Activated CD4-positive, alpha-beta T cell treated with anti-CD3 and anti-CD28 coated beads for 1 hour (primary cell): ENCODE measurements at places on chromosomes 2 and 18.

- DNase-seq = no peak
These were observed 101.2 kb upstream of the MAP4K4 start for GRCh38 chr2:101596333-101596732.

DNA sequence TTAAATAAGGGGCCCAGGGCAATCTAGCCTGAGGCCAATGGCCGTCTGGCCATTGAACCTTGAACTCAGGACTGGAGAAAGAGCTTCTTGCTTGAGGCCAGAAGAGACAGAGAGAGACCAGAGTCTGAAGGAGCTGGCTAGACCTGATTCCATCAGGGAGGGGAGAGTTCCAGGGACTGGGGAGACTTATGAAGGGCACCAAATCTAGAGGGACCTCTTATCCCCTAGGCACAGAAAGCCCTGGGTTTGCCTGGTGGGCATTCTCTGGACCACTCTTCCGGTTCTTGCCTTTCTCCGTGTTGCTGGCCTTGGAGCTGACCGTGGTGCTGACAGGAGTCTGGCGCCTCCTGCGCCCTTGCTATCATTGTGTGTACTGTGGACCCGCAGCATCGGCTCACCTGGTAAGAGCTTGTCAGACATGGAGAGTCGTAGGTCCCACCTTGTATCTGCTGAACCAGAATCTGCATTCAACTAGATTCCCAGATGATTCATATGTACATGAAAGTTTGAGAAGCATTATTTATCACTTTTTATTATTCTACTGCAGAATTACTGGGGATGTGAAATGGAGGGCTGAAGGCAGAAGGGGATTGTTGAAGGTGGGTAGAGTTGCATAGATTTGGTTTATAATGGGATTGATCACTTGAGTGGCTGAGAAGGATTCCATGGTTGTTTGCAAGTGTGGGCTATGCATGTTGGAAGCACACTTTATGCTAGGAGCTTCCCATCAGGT lies 4.3 kb upstream of the TRPM8 start:
- no peak for DNase-seq

GRCh38 chr2:130375291-130376266 lies 19.7 kb downstream of the PTPN18 start:
- DNase-seq = no peak

DNA sequence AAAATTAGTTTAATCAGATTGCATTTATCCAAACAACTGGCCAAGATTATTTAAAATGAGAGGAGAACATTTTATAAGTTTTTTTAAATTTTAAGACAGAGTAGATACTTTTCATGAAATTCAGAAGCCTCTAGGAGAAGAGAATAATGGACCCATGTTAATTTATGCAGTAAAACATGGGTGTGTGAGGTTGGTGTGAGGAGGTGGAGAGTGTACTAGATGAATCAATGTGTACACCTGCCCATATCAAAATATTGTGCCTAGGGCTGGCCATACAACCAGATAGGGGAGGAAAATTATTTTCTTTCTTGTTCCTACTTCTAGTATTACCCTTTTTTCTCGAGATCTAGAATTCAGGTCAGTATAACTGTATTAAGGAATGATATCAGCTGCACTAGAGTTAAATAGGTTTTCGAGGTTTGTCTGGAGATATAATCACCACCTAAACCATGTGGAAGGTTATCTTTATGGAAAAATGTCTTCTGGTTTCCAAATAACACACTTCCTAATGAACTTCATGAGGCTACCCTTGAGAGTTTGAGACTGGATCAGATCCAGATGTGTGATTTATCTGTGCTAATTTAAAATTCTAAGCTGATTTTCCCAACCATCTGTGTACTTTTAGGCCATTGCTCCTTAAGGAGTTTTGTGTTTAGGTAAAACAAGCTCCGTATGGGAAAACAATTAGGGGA lies 37.6 kb downstream of the TMEM178A start:
- DNase-seq = no peak

DNA sequence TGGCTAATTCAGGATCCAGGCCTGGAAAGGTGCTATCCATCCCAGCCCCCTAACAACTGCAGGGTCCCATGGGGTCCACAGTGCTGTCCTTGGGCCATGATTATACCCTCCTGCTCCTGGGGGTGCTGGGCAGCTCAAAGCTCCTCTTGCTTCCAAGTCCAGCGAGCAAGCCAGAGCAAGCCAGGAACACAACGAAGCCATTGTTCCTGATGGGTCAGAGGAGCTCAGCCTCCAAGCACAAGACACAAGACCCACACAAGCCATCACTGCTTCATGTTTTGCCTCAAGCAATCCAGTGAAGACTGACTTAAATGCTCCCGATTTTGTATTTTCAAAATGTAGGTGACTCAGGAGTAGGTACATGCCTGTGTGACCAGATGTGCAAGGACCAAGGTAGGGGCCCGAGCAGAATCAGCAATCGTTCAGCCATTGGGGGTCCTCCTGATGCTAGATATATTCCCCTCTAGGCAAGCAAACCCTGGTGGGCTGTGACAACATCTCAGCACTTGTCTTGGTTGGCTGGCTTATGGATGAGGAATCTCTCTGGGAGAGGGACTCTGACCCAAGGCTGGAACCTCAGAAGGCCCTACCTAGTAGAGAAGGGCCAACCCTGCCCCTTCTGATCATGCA lies 90.8 kb downstream of the EPAS1 start:
- no peak for DNase-seq

- DNase-seq = no peak
These were observed 28.5 kb downstream of the GALNT14 start for GRCh38 chr2:31109633-31110192.

GRCh38 chr2:1801541-1801940 lies 57.2 kb upstream of the PXDN start:
- no peak for DNase-seq

DNA sequence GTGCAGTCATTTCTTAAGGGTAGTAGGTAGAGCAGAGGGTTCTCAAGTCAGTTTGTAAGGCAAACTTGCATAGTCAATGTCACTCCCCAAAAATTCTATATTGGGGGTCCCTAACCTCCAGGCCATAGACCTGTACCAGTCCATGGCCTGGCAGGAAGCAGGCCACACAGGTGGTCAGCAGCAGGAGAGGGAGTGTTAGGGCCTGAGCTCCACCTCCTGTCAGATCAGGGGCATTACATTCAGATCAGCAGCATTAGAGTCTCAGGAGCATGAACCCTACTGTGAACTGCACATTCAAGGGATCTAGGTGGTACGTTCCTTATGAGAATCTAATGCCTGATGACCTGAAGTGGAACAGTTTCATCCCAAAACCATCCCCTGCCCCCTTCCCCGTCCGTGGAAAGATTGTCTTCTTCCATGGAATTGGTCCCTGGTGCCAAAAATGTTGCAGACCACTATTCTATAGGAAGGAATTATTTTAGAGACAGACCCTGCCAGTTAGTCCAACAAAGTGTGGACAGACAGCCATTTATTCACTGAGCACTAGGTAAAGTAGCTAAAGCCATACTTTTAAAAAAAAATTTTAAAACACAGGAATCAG lies 6.7 kb downstream of the COA5 start:
- DNase-seq = no peak

DNA sequence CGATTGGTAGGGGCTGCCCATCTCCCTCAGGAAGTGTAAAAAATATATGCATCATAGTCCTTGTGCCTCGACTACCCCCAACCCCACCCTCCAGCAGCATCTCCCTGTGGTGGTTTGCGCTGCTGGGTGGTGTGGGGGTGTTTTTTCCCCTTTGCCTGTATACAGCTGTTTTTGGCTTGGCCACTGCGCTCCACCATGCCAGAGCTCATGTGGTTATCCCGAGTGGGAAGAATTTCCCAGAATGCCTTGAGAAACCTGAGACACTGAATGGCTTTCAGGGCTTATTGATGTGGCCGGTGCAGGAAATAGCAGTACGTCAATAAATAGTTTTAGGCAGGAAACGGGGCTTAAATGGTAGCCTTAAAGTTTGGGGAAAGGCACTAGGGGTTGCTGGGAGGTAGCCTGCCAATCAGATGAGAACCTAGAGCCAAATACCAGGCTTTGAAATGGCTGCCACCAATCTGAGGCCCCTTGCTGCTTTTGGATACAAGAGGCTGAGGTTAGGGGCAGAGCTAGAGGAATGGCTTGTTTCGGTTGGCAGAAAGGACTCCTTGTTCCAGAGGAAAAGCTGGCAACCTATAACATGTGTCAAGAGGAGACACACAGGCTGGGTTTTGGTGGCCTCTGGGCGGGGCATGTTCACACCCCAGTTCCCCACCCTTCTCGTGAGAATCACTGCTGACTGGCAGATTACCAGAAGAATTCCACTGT lies 144.1 kb downstream of the SMAD7 start:
- peak; percentile 7 for DNase-seq

GRCh38 chr2:5172923-5173322 lies 519.3 kb upstream of the SOX11 start:
- DNase-seq = no peak

GRCh38 chr2:4427083-4427482 lies 723.7 kb downstream of the DCDC2C start:
- no peak for DNase-seq

GRCh38 chr18:49842656-49843055 lies 29.3 kb upstream of the ACAA2 start:
- no peak for DNase-seq

DNA sequence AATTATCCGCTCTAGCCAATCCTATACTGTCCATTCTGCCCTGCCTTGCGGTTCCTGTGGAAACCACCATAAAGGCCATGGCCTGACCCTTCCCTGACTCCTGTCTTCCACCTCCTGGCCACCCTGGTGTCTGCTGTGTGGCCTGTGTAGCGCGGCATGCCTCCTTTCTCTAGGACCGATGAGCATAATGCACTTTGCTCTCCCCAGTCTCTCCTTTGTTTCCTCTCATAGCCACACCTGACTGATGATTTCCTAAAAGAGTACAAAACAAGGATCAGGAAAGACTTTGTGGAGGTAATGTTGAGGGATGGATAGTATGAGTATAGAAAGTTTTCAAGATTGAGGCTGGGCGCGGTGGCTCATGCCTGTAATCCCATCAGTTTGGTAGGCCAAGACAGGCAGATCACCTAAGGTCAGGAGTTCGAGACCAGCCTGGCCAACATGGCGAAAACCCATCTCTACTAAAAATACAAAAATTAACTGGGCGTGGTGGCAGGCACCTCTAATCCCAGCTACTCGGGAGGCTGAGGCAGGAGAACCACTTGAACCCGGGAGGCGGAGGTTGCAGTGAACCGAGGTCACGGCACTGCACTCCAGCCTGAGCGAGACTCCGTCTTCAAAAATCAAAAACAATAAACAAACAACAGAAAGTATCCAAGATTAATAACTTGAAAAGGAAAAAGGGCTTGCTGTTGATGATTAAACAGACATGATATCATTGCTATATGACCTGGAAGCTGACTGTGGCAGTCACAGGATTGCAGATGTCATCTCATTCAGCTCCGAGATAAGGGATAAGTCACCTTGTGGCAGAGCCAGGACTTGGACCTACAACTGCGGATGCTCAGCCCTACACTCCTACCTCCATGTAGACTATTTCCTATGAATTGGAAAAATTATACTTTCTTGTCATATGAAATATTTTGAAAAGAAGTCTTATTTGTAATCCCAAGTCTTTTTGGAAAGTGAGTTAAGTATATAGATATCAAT lies 16.6 kb downstream of the SOWAHC start:
- no peak for DNase-seq

DNA sequence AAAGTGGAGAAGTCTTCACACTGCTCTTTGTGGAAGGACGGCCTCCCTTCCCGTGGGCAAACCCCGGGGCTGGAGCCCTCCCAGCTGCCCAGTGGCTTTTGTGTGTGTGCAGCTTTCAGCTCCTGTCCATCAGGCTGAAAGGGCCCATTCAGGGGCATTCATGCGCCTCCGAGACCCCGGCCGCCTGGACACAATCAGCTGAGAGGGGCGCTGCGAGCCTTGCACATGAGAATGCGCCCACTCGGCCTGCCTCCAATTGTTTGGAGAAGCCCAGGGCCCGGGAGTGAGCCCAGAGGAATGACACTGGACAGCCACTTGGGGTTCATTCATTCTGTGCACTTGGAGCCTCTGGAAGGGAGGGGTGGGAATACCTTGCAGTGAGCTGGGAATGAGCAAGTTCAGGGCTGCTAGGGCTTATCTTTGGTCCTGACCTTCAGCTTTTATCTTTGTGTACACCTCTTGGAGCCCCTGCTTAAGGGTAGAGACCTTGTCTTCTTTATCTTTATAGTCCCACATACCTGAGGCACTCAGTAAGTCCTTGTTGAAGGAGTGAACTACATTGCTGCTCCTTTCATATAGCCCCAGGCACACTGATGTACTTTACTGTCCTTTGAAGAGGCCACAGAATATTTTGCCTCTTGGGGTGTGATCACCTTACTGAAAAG lies 56.5 kb downstream of the TCF7L1 start:
- DNase-seq = no peak

- no peak for DNase-seq
These were observed 67.7 kb upstream of the CTLA4 start for GRCh38 chr2:203799908-203800307.

DNA sequence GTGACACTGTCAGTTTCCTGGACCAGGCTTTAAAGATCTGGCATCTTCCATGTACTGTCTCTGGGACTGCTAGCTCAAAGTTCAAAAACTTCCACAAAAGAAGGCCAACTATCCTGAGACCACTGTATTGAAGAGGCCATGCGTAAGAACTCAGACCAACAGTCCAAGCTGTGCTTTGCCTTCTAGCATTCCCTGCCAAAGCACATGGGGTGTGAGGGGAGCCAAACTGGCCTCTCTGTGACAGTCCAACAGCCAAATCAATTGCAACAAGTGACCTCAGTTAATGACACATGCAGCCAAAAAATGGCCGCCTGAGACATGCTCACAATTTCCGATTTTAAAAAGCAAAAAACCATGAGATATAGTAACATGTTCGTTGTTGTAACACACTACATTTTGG lies 160.3 kb upstream of the CDH19 start:
- DNase-seq = no peak

DNA sequence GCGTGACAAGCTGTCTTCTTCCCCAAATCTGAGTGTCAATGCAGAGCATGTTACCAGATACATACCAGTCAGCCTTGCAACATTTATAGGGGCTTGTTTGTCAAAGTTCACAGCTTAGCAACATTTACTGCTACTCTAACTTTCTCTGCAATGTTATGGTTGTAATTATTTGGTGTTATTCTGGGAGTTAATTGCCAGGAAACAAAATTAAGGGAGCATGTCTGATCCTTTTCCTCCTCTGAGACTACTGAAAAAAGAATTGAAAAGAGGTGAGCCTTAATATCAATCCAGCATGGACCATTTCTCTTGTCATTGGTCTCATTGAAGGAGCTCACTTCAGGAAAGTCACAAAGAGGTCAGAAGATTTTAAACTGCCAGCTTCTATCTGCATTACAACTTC lies 465.6 kb upstream of the LINC00305 start:
- no peak for DNase-seq

- DNase-seq = no peak
These were observed 199.4 kb downstream of the GBX2 start for GRCh38 chr2:235968616-235969324.

DNA sequence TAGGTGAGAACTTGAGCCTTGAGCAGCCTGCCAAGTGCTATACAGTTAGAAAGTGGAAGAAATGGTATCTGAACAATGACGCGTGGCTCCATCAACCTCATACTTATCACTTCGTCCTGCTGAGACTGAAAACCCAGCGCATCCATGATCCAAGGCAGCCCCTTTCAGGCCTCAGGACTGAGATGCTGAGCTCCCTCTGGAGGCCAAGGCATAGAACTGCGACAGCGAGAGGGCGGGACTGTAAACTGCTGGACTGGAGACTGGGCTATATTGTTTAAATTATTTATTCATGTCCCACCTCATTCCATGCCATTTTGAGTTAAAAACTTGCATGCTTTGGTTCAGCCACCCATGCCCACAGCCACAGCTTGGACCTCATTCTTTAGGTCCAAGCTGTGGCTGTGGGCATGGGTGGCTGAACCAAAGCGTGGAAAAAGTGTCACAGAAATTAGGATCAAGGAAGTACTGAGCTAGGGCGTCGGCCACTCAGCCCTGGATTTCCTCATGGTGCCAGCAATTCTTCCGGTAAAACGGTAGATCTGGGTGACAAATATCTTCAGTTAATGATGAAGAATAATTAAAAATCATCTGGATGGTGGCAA lies 195.5 kb downstream of the L3MBTL4 start:
- DNase-seq = no peak
